Activated CD4-positive, alpha-beta T cell treated with anti-CD3 and anti-CD28 coated beads, Interleukin-2, amount 10 ng/mL, durations not matched to agents 24 days and 14 days (primary cell): ENCODE measurements at places on chromosomes 1 and 21. TPM values are rescaled to one million over a fixed set of nuclear protein-coding genes. Genes with fewer than 3 reads are reported as not detected.

- DNase-seq: no peak
- peaks cover 15% of the 10 kb centered on the region for H3K36me3 ChIP-seq
- H3K4me3 ChIP-seq: peak overlapping the region; percentile 90
- H3K27me3 ChIP-seq: no peaks in the 10 kb centered on the region
Observed at GRCh38 chr21:32728848-32729247, 1.0 kb upstream of the SYNJ1 start.

DNA sequence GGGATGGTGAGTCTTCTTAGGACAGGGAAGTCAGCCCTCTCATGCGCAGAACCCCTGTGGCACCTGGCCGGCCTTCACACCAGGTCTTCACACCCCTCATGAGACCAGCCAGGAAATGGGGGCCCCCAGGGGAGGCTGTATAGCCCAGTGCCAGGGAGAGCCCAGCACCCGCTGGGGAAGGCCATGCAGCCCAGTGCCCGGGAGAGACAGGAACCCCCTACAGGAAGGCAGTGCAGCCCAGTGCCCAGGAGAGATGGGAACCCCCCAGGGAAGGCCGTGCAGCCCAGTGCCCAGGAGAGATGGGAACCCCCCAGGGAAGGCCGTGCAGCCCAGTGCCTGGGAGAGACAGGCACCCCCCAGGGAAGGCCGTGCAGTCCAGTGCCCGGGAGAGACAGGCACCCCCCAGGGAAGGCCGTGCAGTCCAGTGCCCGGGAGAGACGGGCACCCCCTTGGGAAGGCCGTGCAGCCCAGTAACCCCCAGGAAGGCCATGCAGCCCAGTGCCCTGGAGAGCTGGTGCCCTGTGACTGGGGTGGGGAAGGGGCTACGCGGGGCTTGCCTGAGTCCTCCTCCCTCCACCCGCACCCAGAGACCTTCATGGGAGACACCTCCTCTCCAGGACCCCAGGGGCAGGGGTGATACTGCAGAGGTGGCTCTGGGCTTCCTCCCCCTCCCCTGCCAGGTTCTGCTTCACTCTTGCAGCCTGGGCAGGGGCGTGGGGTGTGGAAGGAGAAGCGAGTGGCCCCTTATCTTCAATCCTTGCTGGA is 110.5 kb upstream of the COL6A1 start:
- no peak overlapping the region for H3K4me3 ChIP-seq
- DNase-seq: no peak
- no peaks in the 10 kb centered on the region for H3K4me1 ChIP-seq
- no peaks in the 10 kb centered on the region for H3K27me3 ChIP-seq
- no peak overlapping the region for H3K27ac ChIP-seq
- H3K36me3 ChIP-seq: no peaks in the 10 kb centered on the region

GRCh38 chr21:45862543-45863207 is 118.9 kb upstream of the COL6A1 start:
- no peaks in the 10 kb centered on the region for H3K27me3 ChIP-seq
- H3K4me3 ChIP-seq: no peak overlapping the region
- no peak for DNase-seq
- no peaks in the 10 kb centered on the region for H3K36me3 ChIP-seq
- H3K27ac ChIP-seq: no peak overlapping the region

GRCh38 chr1:85756864-85757263 is 48.6 kb upstream of the ZNHIT6 start:
- H3K36me3 ChIP-seq: no peaks in the 10 kb centered on the region
- no peak overlapping the region for H3K27ac ChIP-seq
- no peaks in the 10 kb centered on the region for H3K4me1 ChIP-seq

DNA sequence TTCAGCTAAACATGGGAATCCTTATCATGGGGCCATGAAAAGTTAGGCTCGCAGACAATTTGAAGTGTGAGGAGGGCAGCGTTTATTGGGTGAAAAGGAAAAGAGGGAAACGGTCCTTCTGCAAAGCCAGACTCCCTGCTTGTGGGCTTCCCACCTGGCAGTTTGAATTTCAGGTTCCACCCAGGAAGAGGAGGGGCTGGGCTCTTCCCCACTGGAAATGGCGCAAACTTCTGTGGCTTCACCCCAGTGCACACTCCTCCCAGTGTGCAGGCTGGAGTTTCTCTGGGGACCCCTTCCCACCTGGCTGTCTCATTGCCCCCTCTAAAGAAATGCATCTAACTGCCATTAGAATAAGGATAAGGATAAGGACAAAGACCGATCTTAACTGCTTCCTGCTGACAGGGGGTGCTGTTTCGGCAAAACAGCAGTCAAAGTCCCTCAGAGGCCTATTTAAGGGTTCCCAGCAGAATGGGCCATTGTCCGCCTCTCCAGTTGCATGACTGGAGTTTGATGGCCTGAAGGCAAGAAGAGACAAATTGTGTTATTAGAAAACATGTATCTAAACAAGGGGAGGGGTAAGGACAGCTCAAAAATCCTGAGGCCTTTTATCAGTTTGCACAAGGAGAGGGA is 20.4 kb downstream of the AIM2 start:
- H3K27ac ChIP-seq: peak overlapping the region; percentile 66
- DNase-seq: no peak
- H3K4me3 ChIP-seq: no peak overlapping the region
- peaks cover 75% of the 10 kb centered on the region for H3K36me3 ChIP-seq
- H3K27me3 ChIP-seq: no peaks in the 10 kb centered on the region

DNA sequence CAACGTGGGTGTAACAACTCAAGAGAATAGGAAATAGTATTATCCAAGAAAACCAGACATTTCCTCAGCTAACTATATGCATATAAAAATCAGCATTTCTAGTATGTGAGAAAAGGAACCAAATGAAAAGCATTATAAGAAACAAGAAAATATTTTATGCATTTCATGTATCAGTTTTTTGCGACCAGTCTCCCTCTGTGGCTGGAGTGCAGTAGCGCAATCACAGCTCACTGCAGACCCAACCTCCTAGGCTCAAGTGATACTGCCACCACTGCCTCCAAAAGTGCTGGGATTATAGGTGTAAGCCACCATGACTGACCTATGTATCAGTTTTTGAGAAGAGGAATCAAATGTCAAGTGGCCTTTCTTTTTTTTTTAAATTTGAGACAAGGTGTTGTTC is 31.0 kb downstream of the SLC16A1 start:
- peak; percentile 42 for DNase-seq
- H3K27ac ChIP-seq: no peak overlapping the region
- peaks cover 34% of the 10 kb centered on the region for H3K36me3 ChIP-seq
- no peak overlapping the region for H3K4me3 ChIP-seq

- H3K27me3 ChIP-seq: no peaks in the 10 kb centered on the region
- no peaks in the 10 kb centered on the region for H3K36me3 ChIP-seq
- no peak for DNase-seq
- no peaks in the 10 kb centered on the region for H3K4me1 ChIP-seq
- H3K4me3 ChIP-seq: no peak overlapping the region
Observed at GRCh38 chr1:88118176-88118845, 565.8 kb upstream of the PKN2 start.

DNA sequence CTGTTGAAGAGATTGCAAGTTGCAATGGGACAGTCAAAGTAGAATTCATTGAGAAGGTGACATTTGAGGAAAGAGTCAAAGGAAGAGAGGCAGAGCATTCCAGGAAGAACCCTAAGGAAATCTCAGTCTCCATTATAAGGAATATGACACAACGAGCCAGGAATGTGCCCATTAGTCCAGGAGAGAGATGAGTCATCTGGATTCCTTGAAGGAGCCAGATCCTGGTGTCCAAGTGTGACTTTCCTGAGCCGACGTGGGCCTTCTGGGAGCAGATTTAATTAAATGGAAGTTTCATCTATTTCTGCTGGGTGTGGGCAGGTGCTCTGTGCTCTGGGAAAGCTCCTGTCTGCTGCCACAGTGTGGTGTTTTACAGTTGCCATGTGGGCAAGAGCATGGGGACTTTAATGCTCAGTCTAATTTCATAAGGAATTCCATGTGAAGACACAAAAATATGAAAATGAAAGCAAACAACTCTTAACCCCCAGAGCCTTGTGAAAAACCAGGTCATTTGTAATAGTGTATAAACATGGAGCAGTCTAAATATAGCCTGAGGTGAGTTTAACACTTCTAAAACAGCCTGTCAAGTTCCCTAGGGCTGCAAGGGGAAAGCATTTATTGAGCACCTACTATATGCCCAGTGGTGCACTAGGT is 111.4 kb upstream of the ARTN start:
- no peak overlapping the region for H3K4me3 ChIP-seq
- no peaks in the 10 kb centered on the region for H3K4me1 ChIP-seq
- no peak overlapping the region for H3K27ac ChIP-seq
- no peaks in the 10 kb centered on the region for H3K27me3 ChIP-seq

DNA sequence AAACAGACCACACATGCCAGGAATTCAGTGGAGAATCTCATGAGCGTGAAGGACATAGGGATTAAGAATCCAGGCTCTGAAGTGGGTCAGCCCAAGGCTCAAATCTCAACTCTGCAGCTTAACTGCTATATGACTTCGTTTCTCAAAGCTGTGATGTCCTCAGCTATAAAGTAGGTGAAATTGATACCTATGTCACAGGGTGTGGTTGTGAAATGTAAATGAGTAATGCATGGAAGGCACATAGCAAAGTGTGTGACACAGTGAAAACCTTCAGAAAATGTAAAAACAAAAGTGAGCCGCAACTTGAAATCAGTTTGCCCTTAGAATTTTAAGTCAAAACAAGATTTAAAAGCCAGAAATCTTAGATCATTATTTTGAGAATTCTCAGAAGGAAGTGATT is 145.7 kb upstream of the PRMT6 start:
- H3K27me3 ChIP-seq: no peaks in the 10 kb centered on the region
- DNase-seq: no peak
- no peaks in the 10 kb centered on the region for H3K36me3 ChIP-seq
- H3K4me1 ChIP-seq: no peaks in the 10 kb centered on the region
- H3K4me3 ChIP-seq: no peak overlapping the region

DNA sequence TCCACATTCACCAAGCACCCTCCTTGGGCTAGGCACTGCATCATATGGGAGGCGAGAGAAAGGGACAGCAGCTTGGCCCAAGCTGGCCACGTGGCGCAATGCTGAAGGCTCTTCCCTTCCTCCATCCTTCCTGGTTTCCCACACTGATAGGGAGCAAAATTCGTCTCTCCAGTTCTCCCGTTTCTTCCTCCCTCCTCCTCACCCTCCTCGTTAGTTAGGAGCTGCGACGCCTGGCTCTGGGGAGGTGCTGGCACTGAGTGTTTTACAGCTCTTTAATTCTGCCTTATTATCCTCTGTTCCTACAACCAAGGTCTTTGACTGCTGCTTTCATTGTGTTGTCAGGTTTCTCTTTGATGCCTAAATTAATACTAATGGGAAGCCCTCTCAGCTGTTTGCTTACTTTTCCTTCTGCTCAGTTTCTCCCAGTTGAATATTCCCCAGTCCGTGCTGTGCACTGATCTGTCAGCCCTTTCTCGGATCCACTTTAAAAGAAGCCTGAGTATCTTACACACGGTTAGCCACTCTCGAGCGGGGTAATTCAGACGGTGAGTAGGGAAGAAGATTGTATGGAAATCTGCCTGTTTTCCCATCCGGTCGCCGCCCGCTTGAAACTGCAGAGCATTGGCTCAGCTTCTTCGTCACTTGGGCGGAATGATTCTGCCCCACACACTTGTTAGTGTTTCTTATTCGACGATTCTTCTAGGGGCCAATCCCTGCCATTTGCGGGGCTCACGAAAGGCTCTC is 56.2 kb upstream of the SMYD2 start:
- H3K36me3 ChIP-seq: no peaks in the 10 kb centered on the region
- DNase-seq: no peak
- H3K27me3 ChIP-seq: peaks cover 29% of the 10 kb centered on the region
- H3K4me1 ChIP-seq: peaks cover 4% of the 10 kb centered on the region
- H3K27ac ChIP-seq: no peak overlapping the region
- H3K4me3 ChIP-seq: no peak overlapping the region

DNA sequence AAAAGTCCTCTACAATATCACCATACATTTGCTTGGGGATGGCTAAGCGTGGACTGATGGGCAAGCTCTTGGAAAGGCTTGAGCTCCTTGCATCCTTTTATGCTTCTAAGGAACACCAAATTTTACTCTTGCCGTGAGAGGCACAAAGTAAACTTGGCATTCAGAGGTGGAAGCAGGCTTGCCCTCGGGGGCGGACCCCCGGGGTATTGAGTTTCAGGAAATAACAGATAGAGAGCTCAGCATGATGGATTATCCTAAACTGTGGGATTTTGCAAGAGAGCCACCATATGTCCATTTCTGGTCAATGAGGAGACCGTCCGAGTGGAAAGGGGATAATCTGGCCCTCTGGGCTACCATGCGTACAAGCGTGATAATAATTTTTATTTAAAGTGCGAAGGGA is 14.0 kb downstream of the IFI16 start:
- peaks cover 69% of the 10 kb centered on the region for H3K4me1 ChIP-seq
- peak overlapping the region; percentile 51 for H3K4me3 ChIP-seq
- peak overlapping the region; percentile 54 for H3K27ac ChIP-seq

GRCh38 chr1:47608296-47608875 is 170.5 kb downstream of the FOXD2 start:
- no peaks in the 10 kb centered on the region for H3K36me3 ChIP-seq
- no peak for DNase-seq
- no peak overlapping the region for H3K4me3 ChIP-seq
- H3K27me3 ChIP-seq: peaks cover 5% of the 10 kb centered on the region
- no peaks in the 10 kb centered on the region for H3K4me1 ChIP-seq
- H3K27ac ChIP-seq: no peak overlapping the region

GRCh38 chr21:43277481-43278351 is 108.9 kb downstream of the CRYAA start:
- H3K4me3 ChIP-seq: no peak overlapping the region
- peaks cover 2% of the 10 kb centered on the region for H3K4me1 ChIP-seq
- peaks cover 5% of the 10 kb centered on the region for H3K27me3 ChIP-seq
- no peak overlapping the region for H3K27ac ChIP-seq
- H3K36me3 ChIP-seq: no peaks in the 10 kb centered on the region
- DNase-seq: no peak

- H3K4me3 ChIP-seq: no peak overlapping the region
- H3K4me1 ChIP-seq: peaks cover 20% of the 10 kb centered on the region
- DNase-seq: no peak
- no peaks in the 10 kb centered on the region for H3K27me3 ChIP-seq
- peaks cover 52% of the 10 kb centered on the region for H3K36me3 ChIP-seq
Observed at GRCh38 chr1:111707906-111708305, 31.3 kb downstream of the INKA2 start.

DNA sequence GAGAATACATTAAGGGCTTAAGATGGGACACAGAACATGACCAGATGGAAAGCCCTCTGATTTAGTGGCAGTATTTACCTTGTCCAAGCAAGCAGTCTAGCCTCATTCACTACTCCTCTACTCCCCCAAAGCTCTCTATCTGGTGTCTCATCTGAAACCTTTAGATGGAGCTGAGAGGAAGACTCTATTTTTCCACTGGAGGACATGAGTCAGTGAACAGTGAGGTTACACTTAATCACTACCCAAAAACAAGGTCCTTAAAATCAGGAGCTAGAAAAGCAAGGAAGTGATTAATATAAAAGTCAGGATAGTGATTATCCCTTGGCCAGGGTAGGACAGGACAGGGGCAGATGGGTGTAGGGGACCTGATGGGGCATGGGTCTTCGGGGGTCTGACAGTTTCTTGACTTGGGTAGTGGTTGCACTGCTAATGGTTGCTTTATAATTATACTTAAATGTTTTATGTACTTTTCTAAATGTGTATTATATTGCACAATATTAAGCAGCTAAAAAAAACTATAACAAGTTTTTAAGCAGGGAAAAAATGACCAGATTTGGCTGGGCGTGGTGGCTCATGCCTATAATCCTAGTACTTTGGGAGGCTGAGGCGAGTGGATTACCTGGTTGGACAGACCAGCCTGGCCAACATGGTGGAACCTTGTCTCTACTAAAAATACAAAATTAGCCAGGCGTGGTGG is 3.0 kb downstream of the PTPN22 start:
- peaks cover 2% of the 10 kb centered on the region for H3K27me3 ChIP-seq
- peak overlapping the region; percentile 94 for H3K4me3 ChIP-seq
- H3K27ac ChIP-seq: peak overlapping the region; percentile 95
- H3K4me1 ChIP-seq: peaks cover 52% of the 10 kb centered on the region
- peak; percentile 65 for DNase-seq

C1orf210 gene
- total RNA-seq: not detected in 2 replicates

AMPD1 gene
- not detected in 2 replicates for total RNA-seq

SPRR2F gene
- not detected in 2 replicates for total RNA-seq

PPM1J gene
- total RNA-seq: 1.2 and 1.4 TPM in 2 replicates

CORT gene
- 0.40 and 0.52 TPM in 2 replicates for total RNA-seq

FAM167B gene
- total RNA-seq: 0.23 and 0.57 TPM in 2 replicates

HEATR1 gene
- 83.0 and 91.8 TPM in 2 replicates for total RNA-seq
